Globus pallidus (tissue), 1 donor: ENCODE measurements at places on chromosomes 7 and 10.

- no peak for DNase-seq
Measured at GRCh38 chr7:40093631-40094350, 40.6 kb downstream of the MPLKIP start.

DNA sequence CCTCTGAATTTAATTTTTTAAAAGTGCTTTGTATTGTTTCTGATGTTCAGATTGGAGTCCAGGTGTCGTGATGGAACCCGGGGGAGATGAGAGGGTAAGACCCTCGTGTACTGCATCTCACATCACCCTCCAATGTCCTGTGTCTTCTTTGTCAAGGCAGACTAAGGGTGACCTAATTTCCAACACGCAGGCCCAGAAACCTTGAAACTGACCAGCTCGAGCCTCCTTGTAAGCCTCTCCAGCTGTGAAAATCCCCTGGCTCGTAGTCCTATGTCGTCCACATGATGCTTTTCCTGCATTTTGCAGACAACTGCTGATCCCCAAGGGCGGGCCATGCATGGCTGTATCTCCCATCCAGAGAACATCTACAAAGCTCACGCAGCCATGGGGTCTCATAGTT, 220.2 kb downstream of the ARHGAP12 start:
- DNase-seq = no peak

DNA sequence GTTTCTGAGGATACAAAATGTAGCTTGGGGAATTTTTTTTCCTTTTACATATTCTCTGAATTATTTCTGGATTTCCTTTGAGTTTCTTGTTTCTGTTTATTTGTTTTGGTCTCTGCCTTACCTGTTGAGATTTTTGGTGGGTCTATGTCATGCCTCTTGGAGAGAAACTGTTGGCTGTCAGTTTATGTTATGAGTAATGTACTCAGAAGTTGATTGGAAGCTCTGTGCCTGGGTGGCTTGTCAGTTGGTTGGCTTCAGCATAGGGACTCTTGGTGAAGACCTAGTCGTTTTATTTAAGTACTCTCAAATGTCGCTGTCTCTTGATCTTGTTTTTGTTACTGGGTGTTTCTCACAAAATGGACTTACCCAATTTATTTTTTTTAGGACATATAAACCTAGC, 132.4 kb downstream of the CDK14 start:
- no peak for DNase-seq

DNA sequence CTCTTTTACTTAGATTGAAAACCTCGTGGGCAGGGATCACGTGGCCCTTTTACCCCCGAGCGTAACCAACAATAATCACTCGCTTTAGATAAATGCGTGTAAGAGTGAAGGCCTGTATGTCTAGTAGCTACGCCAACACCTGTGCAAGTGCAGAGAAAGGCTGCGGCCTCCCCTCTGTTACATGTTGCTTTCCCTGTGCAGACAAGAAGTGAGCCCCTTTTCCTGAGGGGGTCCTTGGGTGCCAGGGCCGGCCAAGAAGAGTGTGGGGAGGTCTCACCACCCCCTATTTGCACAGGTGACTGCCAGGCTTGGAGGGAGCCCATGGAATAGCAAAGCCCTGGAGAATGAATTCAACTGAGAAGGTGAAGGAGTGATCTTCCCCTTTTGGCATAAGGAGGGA, 35.6 kb upstream of the CNPY1 start:
- no peak for DNase-seq

GRCh38 chr7:138668229-138668596, 32.9 kb downstream of the SVOPL start:
- DNase-seq = no peak

GRCh38 chr10:6598679-6599078, 18.6 kb upstream of the PRKCQ start:
- no peak for DNase-seq

DNA sequence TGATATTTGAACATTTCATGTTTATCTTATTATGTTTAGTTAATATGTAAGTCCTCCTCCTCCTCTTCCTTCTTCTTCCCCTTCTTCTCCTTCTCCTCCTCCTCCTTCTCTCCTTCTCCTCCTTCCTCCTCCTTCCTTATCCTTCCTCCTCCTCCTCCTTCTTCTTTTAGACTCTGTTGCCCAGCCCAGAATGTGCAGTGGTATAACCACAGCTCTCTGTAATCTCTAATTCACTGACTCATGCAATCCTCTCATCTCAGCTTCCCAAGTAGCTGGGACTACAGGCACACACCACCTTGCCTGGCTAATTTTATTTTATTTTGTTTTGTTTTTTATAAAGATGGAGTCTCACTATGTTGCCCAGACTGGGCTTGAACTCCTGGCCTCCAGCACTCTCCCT, 83.4 kb upstream of the ODAD2 start:
- no peak for DNase-seq

GRCh38 chr7:4147926-4148620, 534.0 kb upstream of the FOXK1 start:
- DNase-seq = no peak
